ENCODE measurements at places on chromosomes 5 and 9. TPM values are rescaled to one million over a fixed set of nuclear protein-coding genes. Genes with fewer than 3 reads are reported as not detected.

- peaks cover 4% of the 10 kb centered on the region for H3K36me3 ChIP-seq
- no peak for DNase-seq
- H3K4me1 ChIP-seq: peaks cover 5% of the 10 kb centered on the region
- H3K4me3 ChIP-seq: no peak overlapping the region
- no peaks in the 10 kb centered on the region for H3K27me3 ChIP-seq
Measured at GRCh38 chr9:136947028-136947891, 2.2 kb downstream of the C8G start.

GRCh38 chr5:73266176-73266738, 93.3 kb downstream of the TMEM174 start:
- H3K4me3 ChIP-seq: no peak overlapping the region
- H3K27ac ChIP-seq: no peak overlapping the region
- H3K27me3 ChIP-seq: peaks cover 71% of the 10 kb centered on the region
- H3K4me1 ChIP-seq: no peaks in the 10 kb centered on the region
- DNase-seq: no peak
- H3K36me3 ChIP-seq: no peaks in the 10 kb centered on the region

DNA sequence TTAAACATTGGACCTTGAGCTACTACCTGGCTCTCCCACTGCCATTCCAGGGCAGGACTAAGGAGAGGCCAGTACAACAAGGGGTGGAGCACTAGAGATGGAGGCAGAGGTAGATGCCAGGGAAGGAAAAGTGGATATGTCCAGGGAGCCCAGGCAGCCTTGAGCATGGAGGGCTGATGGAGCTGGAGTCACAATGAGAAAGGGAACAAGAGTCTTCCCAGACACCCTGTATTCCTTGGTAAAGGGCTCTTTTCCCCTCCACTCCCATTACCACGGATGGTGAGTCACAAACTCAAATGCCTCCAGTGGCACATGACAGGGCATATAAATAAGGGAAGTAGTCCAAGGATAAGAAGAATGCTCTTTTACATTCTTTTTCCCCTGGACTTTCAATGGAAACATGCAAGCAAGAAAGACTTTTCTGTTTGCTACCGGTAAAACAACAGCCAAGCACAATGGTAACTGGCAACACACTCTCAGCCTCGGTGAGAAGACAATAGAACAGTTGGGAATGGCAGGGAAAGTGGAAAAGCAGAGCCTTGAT, 16.7 kb downstream of the ERAP1 start:
- DNase-seq: peak; percentile 86
- H3K4me1 ChIP-seq: peaks cover 9% of the 10 kb centered on the region
- peaks cover 8% of the 10 kb centered on the region for H3K36me3 ChIP-seq
- H3K27ac ChIP-seq: peak overlapping the region; percentile 52

GRCh38 chr5:153546566-153546965, 56.1 kb downstream of the GRIA1 start:
- H3K4me1 ChIP-seq: peaks cover 7% of the 10 kb centered on the region
- no peak for DNase-seq
- no peaks in the 10 kb centered on the region for H3K27me3 ChIP-seq
- H3K4me3 ChIP-seq: no peak overlapping the region
- no peaks in the 10 kb centered on the region for H3K36me3 ChIP-seq

- no peaks in the 10 kb centered on the region for H3K27me3 ChIP-seq
- no peak for DNase-seq
- no peak overlapping the region for H3K27ac ChIP-seq
- no peaks in the 10 kb centered on the region for H3K36me3 ChIP-seq
Measured at GRCh38 chr5:77155179-77155785, 55.2 kb upstream of the PDE8B start.

DNA sequence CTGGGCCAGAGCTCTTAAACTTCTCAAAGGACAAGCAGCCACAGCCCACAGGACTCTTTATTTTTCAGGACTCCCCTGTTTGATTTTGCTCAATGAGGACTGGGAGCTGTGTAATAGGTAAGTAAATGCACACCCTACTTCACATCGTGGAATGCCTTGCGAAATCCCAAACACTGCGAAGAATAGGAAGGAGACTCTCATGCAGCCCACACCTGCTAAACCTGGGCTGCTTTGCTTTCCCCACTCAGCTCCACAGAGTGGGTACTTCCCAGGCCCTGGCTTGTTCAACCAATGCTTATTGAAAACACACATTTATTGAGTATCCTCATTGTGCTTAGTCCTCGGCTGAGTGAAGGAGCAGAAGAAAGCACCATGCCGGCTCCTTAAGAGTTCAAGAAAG, 103.3 kb upstream of the FSTL4 start:
- no peak overlapping the region for H3K4me3 ChIP-seq
- no peaks in the 10 kb centered on the region for H3K4me1 ChIP-seq
- H3K27ac ChIP-seq: no peak overlapping the region
- H3K27me3 ChIP-seq: peaks cover 9% of the 10 kb centered on the region
- H3K36me3 ChIP-seq: no peaks in the 10 kb centered on the region
- no peak for DNase-seq

- H3K27me3 ChIP-seq: no peaks in the 10 kb centered on the region
- H3K27ac ChIP-seq: no peak overlapping the region
- DNase-seq: no peak
- H3K4me1 ChIP-seq: no peaks in the 10 kb centered on the region
- H3K36me3 ChIP-seq: no peaks in the 10 kb centered on the region
Measured at GRCh38 chr5:16364910-16365309, 100.7 kb downstream of the ZNF622 start.

DNA sequence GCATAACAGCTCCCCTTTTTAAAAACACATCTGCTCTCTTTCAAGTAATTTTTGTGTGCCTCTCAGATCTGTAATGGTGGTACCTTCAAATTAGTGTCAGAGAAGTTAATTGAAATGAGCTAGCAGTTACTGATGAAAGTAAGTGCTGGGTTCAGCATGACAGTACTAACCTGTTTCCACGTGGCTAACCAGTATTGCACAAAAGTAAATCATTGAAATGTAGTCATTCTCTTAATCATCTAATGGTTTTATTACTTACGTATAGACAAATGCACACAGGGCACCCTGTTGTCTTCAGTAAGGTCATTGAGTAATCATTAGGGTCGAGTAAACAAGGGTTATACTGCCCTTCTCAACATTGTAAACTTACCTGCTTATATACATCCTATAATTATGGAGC, 157.8 kb upstream of the PRR16 start:
- H3K36me3 ChIP-seq: no peaks in the 10 kb centered on the region
- no peaks in the 10 kb centered on the region for H3K27me3 ChIP-seq
- H3K4me3 ChIP-seq: no peak overlapping the region
- H3K4me1 ChIP-seq: no peaks in the 10 kb centered on the region
- no peak for DNase-seq
- H3K27ac ChIP-seq: no peak overlapping the region

DNA sequence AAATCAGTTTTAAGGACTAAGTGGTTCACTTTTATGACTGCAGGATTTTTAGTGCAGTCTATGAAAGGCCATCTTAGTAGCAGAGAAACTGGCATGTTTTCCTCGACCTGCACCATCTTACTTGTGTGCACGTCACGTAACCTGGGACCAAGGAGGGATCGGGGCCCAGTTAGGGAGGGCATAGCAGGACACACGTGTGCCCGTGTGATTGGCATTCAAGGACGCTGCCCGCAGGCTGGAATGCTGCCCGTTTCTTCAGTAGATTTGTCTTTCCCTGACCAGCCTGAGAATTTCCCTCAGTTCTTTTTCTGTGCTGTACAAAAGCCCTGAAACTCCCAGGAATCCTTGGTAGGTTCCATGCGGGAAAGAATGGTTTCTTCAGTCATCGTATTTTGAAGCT, 196.3 kb downstream of the TRIO start:
- DNase-seq: no peak
- H3K27ac ChIP-seq: no peak overlapping the region
- no peaks in the 10 kb centered on the region for H3K27me3 ChIP-seq
- H3K4me3 ChIP-seq: no peak overlapping the region
- peaks cover 11% of the 10 kb centered on the region for H3K36me3 ChIP-seq

PCDHB5 gene
- 0.28 TPM for total RNA-seq

KIF12 gene
- total RNA-seq: 0.97 TPM

TNFSF15 gene
- total RNA-seq: 14.3 TPM

CCL27 gene
- not detected for total RNA-seq

PANK3 gene
- 78.8 TPM for total RNA-seq

SLC25A2 gene
- 0.39 TPM for total RNA-seq

PCDHGA12 gene
- 9.9 TPM for total RNA-seq

PPP3R2 gene
- not detected for total RNA-seq
